ENCODE measurements at places on chromosomes 7 and 10.

- no peak for DNase-seq
Measured at GRCh38 chr7:130789436-130789835, 55.4 kb upstream of the KLF14 start.

GRCh38 chr7:47826754-47827153 is 121.5 kb downstream of the PKD1L1 start:
- DNase-seq: no peak

DNA sequence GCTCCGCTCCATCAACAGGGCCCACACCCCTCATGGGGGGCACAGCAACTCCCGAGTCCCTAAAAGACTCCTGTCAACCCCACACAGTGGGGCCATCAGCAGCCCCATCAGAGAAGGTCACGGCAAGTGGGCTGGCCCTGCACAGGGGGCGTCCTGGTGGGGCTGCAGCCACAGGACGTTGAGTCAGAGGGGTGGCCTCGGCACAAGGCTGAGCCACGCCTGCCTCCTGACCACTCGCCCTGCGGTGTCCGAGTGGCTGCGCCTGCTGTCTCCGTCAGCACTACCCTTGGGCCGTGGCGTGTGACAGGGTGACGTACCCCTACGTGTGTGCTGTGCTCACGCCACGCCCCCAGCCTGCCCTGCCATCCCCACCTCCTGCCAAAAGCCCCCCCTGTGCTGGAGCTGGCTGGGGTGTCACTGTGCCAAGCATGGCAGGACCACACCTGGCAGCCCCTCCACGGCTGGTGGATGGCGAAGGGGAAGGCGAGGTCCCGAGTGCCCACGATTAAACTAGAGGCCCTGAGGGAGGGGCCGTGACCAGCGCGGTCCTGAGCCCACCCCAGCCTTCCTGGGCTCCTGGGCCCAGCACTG is 26.0 kb upstream of the NKX6-2 start:
- no peak for DNase-seq

GRCh38 chr10:6364893-6365292 is 162.2 kb downstream of the PFKFB3 start:
- no peak for DNase-seq

Measured in CD4-positive, alpha-beta T cell treated with Interleukin-6 at 100 ng/mL for 8 hours (primary cell).